Sciatic nerve (tissue), 2 donors: ENCODE measurements at places on chromosomes 2 and 18. TPM values are rescaled to one million over a fixed set of nuclear protein-coding genes. Genes with fewer than 3 reads are reported as not detected.

DNA sequence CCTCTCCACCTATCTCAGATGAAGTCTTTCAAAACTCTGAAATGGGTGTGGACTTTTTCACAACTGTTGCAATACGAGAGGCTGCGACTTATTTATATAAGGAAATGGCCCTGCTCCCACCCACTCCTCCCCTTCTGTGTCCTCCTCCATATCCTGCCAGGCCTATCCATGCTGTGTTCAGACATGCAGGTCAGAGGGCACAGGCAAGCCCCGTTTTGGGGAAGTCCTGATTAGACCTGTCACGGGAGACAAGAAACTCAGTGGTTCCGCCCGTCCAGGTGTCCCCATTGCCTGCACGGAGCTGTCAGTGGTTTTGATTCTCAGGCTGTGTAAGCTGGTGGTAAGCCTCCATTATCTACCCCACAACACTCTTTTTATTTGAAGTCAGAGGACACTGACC is 99.6 kb upstream of the MGAT5 start:
- no peak for DNase-seq

- DNase-seq, result no peak
Measured at GRCh38 chr2:66775730-66776422, 341.0 kb downstream of the MEIS1 start.

DNA sequence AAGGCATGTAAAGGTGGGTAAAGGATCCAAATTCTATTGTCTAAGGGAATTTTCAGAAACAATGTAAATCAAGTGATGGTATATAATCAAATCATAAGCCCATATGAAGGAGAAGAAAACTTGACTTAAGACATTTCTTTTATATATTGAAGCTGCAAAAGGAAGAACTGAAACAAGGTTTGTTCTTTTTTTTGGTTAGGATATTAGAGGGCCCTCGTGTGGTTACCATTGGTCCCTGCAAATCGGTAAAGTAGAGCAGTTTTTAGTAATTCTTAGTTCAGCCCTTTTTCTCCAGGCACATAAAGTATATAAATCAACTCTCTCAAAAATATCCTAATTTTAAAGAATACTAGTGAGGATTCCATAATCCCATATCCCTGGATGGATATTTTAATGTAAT is 105.6 kb upstream of the STK17B start:
- DNase-seq, result no peak

The CD8B2 gene
- total RNA-seq, result not detected

The SCYGR5 gene
- not detected for total RNA-seq

- DNase-seq, result no peak
Measured at GRCh38 chr2:229660391-229660790, 54.0 kb downstream of the DNER start.

- no peak for DNase-seq
Measured at GRCh38 chr2:46914578-46915230, 902 bp downstream of the MCFD2 start.

DNA sequence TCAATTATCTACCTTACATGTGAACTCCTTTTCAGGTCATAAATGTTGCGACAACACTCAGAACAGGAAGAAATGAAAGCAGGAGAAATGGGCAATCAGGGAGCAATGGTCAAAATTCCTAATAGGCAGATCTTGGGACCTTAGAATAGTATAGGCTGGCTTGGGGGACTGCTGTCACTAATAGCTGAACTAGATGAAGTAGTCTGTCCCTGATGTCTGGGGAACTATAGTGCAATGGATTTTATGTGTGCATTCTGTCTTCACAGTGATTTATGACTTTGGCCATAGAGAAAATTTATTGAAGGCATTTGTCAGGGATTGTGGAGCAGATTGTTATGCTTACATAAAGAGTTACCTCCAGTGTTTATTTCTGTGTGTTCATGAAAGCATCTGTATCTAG is 6.1 kb upstream of the DPP10 start:
- DNase-seq, result no peak

GRCh38 chr2:118264232-118264990 is 176.1 kb downstream of the INSIG2 start:
- DNase-seq, result no peak

- DNase-seq, result no peak
Measured at GRCh38 chr2:164574931-164575330, 46.4 kb downstream of the GRB14 start.

GRCh38 chr2:120988051-120988699 is 252.5 kb downstream of the GLI2 start:
- DNase-seq, result no peak

The EGR4 gene
- not detected for total RNA-seq

- DNase-seq, result no peak
Measured at GRCh38 chr18:36468161-36468560, 170.6 kb downstream of the FHOD3 start.

The RFX8 gene
- 6.5 TPM for total RNA-seq

GRCh38 chr2:132849118-132849517 is 179.1 kb upstream of the LYPD1 start:
- DNase-seq, result no peak

The RUFY4 gene
- total RNA-seq, result 0.36 TPM

- no peak for DNase-seq
Measured at GRCh38 chr18:4319738-4320677, 135.1 kb downstream of the DLGAP1 start.

The PRSS56 gene
- total RNA-seq, result not detected

- DNase-seq, result no peak
Measured at GRCh38 chr2:128348701-128349100, 30.0 kb upstream of the HS6ST1 start.

The CHAC2 gene
- 0.80 TPM for total RNA-seq

GRCh38 chr2:19844750-19845149 is 57.0 kb downstream of the TTC32 start:
- DNase-seq, result no peak

The LRRTM1 gene
- 7.2 TPM for total RNA-seq

DNA sequence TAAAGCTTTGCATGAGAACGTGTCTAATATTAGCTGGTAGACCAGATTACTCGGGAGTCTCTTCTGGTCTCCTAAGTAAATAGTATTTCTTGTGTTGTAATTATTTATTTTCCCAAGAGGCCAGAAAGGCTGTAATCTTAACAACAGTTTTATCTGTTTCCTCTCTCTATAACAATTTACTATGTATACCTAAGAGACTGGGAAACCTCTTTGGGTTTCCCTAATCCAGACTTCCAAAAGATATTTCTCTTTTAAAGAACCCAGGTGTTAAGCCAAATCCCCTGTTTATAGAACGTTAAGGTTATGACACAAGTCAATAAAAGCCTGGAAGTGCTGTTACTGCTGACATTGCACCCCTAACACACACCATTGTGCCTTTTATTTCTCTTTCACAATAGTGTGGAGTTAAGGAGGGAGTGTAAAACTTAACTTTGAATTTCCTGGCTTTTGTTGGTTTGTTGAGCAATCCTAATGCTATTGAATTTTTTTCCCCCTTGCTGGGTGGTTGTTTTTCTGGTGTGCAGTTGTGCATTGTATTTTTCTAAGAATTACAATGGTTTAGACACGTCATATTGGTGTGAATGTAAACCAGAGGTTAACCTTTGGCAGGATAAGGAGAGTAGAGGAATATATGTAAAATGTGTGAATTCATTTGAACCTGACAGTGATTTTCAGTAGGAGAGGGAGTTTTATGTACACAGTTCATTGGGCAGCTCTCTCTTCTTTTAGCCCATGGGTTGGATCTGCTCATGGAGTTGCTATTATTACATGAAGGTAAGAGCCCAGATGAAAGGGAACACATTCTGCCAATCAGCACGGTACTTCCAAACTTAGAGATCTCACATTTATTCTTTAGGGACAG is 192.8 kb downstream of the MTX2 start:
- DNase-seq, result no peak

GRCh38 chr2:142834021-142834420 is 43.4 kb upstream of the KYNU start:
- DNase-seq, result no peak

The ZEB2 gene
- total RNA-seq, result 440 TPM

The RALBP1 gene
- total RNA-seq, result 74.2 TPM

- no peak for DNase-seq
Measured at GRCh38 chr2:49913025-49913424, 758.7 kb upstream of the FSHR start.

GRCh38 chr18:57583297-57583835 is 3.1 kb downstream of the FECH start:
- DNase-seq, result no peak

GRCh38 chr18:64949885-64950284 is 800.9 kb upstream of the CDH7 start:
- no peak for DNase-seq

The KYNU gene
- total RNA-seq, result 6.0 TPM

- DNase-seq, result peak; percentile 77
Measured at GRCh38 chr18:36297417-36298125, at the start of gene FHOD3. Gene FHOD3, plus strand, starts transcription at chr18:36297713. Its CDS starts 123 bp downstream, at chr18:36297836.
